ENCODE measurements at places on chromosomes 1 and 21.

GRCh38 chr1:115641762-115642167, at the start of gene VANGL1:
Gene VANGL1, plus strand, starts transcription at chr1:115641970. Its CDS starts 9,444 bp downstream, at chr1:115651414.
- peak; percentile 66 for DNase-seq

- DNase-seq = no peak
These were observed 245.9 kb upstream of the IRF2BP2 start for GRCh38 chr1:234855851-234856250.

DNA sequence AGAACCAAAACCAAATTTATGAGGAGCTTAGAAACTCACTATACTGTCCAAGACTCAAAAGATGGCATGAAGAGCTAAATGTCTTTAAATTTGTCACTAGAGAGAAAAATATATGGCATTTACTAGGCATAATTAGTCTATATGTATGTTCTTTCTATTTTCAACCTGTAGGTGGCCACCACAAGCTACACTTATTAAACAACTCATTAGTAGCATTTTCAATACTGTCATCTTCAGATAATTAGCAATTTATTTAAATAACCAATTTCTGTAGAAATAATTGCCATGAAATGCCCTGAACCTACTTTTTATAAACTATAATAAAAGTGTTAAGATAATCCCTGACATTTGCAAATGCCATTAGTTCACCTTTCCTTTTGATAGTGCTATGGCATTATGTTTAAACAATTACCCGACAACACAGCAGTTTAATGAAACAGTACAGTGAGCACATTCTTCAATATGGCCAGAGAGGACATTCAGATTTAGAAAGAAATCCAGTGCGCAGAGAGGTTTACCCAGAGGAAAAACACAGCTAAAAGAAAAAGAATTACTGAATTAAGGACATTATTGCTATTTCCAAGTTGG, 522.5 kb downstream of the PTBP2 start:
- DNase-seq = peak; percentile 23

- DNase-seq = no peak
These were observed 1.5 kb downstream of the FABP3 start for GRCh38 chr1:31371121-31371959.

GRCh38 chr1:151372058-151372934, at the start of gene SELENBP1:
Gene SELENBP1, minus strand, starts transcription at chr1:151372705. Its CDS starts 64 bp downstream, at chr1:151372641.
- DNase-seq = peak; percentile 70

DNA sequence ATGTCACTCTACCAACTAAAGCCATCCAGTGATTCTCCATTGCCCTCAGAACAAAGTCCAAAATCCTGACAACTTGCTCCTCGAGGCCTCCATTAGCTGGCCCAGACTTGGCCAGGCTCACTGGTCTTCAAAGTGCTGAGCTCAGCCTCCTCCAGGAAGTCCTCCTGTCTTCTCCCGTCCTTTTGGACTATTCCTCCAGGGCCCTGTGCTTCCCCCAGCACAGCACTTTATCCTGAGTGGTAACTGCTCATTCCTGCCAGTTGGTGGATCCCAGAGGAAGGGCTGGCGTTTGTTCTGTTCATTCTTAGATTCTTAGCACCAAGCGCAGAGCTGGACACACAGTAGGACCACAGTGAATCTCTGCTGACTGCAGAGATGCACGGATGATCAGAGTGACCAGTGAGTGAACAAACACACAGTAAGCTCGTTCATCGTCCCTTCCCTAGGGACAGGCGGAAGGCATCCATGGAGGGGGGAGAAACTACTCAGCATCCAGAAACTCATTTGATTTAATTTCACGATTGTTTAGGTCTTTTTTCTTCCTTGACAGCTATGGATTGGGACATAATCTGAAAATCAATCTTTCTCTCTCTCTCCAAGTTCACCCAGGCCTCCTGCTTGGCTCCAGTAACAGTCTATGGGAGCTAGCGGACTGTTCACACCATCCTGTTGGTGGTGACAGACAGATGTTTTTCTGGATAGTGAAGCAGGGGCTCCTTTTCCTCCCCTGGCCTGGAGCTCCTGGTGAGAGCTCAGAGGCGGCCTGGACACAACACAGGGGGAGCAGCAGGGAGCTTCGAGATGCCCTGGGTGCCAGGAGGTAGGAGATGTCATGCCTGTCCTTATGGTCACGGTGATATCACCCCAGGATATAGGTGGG, 180.2 kb downstream of the PTPRU start:
- DNase-seq = no peak

DNA sequence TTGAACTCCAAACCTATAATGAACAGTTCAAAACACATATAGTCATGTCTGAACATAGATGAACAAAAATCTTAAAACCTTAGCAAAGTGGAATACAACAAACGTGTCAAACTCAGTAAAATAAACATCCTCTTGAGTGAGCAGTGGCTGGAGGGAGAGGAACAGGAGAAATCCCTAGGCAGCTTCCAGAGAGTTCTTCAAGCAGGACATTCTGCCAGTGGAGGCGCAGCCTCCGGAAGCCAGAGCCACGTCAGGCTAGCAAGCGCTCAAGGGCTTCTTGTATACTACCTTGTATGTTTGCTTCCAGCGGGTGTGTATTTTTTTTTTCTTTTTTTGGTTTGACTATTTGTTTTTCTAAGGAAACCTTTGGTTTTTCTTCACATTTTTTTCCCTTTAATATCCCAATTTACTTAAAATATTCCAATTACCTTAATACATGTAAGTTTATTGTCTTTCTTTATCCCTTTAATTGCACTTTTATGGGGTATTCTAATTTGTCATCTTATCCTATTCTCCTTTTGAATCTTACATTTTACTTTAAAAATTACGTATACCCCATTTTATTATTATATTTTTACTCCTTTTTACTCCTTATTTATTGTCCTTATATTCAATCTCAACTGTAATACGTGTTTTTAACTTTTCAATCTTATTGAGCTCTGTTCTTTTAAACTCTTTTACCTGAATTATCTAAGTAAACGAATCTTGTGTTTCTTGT, 42.0 kb downstream of the COLGALT2 start:
- no peak for DNase-seq

DNA sequence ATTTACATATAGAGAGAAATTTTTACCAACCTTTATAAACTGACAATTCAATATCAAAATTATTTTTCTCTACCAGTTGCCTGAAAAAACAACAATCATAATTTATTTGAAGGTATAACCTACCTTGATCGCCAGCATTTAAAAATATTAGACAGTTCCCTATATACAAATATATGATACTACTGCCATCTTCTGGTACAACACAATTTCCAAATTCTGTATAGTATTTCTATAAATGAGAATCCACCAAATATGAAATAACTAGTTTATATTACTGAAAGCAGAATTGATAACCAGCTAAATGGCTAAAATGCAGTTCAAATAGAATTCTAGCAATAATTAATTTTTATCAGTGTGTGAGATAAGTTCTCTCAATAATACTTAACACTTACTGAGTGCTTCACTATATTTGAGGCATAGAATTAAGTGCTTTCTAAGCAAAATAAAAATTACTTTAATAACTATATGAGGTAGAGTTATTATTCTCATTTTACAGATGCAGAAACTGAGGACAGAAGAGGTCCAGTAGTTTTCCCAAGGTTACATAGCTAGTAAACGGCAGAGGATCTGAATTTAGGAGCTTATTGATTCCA, 75.6 kb downstream of the PIGK start:
- DNase-seq = peak; percentile 12

DNA sequence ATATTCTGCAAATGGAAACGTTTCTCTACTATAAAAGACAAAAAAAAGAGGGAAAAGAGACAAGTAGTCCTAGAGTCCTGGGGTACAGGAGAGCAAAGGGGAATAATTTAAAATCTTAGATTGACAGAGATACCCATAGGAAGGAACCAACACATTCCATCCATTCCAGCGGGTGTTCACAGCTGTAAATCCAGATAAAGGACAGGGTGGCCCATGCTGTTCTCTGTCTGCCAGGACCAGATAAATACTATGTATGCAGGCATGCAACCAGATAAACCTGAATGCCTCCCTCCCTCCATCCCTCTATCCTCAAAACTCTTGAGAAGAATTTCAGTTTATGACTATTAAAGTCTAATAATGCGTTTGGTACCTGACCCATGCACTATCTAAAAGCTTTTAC, 131.8 kb downstream of the PTPN14 start:
- DNase-seq = no peak

Measured in AG10803 (cell line).